ENCODE measurements at places on chromosomes 7 and 10.

DNA sequence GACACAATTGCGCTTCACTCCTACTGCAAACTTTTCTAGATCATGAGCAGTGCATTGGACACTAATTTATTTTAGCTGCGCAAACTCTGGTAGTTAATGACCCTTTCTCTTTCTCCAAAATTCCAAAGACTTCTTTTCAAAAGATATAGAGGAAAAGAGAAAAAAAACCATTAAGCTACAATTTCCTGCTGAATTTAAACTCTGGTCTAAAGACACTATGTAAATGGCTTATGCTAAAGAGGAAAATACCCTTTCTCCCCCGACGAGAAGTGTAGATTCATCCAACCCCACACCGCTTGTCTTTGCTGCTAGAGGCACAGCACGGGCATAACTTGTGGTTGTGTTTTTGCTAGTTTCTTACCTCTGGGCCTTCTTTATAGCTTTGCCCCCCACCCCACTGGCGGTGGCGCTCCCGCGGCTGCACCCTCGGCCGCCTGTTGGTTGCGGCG lies 84.1 kb downstream of the SNX10 start:
- no peak for DNase-seq

DNA sequence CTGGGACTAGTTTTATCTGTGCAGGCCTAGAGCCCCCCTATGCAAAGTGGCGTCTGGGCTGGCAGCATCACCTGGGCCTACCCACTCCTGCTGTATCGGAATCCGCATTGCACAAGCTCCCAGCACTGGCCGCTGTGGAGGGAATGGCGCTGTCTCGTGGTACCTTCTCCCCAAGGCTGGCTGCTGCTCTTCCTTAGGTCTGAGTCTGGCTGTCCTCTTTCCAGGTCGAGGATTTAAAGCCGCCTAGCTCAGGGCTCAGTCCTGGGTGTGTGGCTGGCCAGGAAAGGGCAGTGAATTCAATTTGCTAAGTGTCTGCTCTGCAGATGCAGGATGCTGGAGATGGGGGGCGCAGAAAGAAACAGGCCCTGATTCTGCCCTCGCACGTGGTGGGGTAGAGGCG lies 44.7 kb downstream of the MGMT start:
- no peak for DNase-seq

DNA sequence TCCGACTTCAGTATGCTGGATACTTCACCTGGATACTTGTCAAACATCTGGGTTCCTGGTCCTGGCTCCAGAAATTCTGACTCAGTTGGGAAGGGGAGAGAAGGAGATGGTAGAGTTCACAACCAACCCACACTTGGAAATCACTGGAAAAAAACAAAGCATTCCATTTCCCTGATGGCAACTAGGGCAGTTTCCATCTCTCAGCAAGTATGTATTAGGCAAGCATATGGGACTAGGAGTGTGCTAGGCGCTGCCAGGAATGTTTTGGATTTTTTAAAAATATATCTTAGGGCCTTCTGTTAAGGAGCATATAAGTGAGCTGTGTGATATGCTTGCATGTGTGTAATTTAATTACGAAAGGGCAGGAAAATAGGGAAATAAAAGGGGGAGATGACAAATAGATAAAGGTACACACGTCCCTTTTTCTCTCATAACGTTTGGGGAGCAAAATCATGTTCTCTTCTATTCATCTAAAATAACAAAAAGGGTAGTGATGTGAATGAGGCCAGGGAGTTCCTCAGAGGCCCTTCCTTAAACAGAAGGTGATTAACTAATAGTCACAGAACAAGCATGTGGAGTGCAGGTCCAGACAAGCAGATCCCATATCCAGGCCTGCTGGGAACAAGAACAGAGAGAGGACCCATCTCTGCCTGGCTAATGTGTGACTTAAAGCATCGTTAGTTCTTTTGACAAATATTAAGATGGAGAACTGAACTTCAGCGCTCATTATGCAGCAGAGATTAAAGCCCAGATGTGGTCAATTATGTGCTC lies 64.5 kb upstream of the NFE2L3 start:
- DNase-seq, result no peak

DNA sequence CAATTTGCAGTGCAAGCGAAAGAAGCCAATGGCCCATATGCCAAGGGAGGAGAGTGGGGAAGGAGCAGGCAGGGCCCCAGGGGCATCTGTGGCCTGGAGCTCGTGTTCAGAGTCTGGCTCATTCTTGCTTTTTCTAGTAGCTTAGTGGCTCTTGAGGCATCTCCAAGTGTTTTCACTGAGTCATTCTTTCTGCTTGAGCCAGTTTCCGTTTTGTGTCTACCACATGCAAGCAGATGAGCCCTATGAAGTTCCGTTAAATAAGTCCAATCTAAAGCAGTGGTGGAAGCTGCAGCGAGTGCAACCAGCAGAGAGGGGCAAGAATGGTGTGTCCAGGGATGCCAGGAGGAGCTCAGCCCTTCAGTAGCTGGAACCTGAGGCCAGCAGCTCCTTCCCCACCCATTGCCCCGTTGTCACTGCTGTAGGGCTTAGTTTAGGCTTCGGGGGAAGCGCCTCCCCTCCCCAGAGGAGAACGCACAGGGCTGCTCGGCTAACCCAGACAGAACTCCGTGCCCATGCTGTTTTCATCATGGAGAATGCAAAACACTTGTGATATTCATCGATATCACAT lies 57.4 kb upstream of the EBF3 start:
- DNase-seq, result no peak

DNA sequence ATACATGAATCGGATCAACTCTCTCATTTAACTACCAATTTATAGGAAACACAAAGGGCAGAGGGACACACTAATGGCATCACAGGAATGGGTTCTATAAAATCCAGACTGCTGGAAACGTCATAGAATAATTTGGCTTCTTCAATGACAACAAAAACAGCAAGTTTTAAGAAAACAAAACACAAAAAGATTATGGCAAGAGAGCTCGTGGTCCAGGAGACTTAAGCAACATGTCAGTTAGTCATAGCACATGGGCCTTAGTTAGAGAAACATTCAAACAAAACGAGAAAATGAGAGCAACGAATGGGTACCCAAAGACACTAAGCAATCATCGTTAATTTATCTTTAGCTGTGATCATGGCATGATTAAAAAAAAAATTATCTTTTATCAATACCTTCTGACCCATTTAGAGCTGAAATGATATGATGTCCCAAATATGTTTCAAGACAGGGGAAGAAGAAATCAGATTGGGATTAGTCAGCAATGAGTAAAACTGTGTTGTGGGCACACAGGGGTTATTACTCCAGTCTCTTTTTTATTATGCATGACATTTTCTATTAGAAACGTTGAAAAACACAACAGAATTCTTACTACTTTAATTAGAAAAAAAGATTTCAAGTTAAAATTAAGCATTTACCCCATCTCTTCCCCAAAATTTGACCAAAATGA lies 28.3 kb downstream of the NCAPG2 start:
- DNase-seq, result no peak

DNA sequence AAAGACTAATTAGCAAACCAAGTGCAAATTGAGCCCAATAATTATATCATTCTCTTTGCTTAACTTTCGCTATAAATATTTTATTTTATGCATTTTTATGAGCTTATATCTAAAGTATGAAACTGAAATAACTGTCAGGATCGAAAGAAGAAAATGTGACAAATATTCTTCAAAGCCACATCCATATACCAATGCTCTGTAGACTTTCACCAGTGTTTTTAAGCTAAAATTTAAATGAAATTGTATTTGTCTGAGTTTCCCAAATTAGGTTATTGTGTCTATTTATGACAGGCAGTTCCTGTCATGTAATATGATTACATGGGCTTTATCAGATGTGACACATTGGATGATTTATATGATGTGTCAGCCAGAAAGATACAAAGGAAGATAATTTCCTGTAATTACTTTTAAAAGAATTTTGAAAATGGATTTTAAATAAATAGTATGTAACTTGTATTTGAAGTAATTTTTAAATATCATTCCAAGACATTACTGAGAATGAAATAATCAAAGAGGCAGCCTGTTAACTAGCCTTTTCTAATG lies 317.9 kb upstream of the KLF6 start:
- no peak for DNase-seq

GRCh38 chr7:67916571-67917436 lies 920.2 kb downstream of the TYW1 start:
- DNase-seq, result no peak

- no peak for DNase-seq
Measured at GRCh38 chr10:97785231-97785630, 13.4 kb upstream of the SFRP5 start.

GRCh38 chr7:149027611-149028345 lies 527 bp downstream of the PDIA4 start:
- no peak for DNase-seq

DNA sequence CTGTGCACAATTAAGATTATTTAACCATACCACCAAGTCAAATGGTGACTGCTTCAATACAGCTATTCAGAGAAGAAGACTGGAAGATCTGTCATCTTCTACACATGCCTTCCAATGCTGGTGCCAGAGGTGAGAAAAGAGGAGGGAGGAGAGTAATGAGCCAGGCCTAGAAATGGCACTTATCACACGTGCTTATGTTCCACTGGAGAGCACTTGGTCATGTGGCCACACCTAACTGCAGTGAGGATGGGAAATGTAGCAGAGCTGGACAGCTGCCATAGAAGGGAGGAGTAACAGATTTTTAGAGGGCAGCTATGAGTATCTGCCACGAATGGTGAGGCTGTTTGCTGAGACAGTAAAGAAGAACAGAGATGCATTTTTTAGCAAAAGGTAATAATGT lies 77.1 kb downstream of the MPLKIP start:
- no peak for DNase-seq

- DNase-seq, result no peak
Measured at GRCh38 chr7:133934977-133935330, 192.2 kb upstream of the LRGUK start.

- DNase-seq, result no peak
Measured at GRCh38 chr10:44745920-44746319, 165.2 kb upstream of the TMEM72 start.
